GM20000 (cell line): ENCODE measurements at places on chromosomes 2 and 18.

DNA sequence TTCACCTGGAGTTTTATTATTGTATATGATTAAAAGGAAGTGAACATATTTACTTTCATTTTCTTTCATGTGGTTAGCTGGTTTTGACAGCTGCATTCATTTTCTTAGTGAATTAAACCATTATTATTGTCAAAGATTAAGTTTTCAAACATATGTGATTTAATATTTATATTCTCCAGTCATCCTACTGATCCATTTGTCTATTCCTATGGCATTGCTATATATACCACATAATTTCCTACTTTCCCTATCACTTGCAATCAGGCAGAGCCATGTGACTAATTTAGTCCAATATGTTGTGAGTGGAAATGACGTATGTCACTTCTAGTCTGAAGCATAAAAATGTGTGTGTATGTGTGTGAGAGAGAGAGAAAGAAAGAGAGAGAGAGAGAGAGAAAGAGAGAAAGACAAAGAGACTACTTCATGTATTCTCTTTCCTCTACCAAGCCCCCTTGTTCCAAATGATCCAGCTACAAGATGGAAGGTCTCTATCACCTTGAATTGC lies 12.0 kb upstream of the TACR1 start:
- DNase-seq: no peak

DNA sequence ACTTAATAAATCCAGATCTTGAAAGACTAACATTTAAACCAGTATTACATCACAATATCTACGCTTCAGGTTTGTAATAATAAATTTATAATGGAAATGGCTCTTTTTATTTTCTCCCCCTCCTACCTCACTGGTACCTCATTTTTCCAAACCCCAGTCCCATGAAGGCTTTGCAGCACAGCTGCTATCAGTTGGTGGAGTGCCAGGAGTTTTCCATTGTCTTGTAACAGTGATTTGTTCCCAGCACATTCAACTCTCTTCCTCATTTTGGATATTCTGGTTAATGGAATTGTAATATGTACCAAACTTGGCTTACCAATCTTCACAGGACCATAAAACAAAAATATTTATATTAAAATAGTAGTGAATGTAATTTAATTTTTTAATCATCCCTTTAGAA lies 91.2 kb downstream of the VRK2 start:
- no peak for DNase-seq

DNA sequence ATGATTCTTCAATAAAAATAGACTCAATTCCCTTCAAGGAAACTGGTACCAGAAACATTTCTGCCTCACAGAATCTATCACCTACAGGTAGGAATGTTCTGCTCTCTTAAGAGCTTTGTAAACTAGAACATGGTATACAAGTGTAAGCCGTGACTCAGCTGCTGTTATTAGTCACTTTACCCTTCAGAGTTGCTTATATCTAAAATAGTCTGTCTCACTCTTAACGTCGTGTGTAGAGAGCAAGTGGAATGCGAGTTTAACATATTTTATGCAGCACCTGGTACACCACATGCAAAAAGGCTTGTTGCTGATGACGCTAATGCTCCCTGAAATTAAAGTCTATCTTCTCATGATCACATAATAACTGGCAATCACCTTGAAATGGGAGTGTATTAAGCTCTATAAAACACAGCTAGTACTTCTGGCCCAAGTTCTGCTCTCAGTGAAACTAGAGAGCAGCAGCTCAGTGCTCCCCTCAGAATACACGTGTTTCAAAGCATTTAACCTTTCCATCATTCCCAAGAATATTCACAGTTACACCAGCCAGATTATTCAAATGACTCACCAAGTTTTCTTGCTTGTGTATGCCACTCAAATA lies 420.0 kb downstream of the ZEB2 start:
- no peak for DNase-seq

GRCh38 chr2:137987011-137987410 lies 22.7 kb downstream of the HNMT start:
- DNase-seq: no peak

DNA sequence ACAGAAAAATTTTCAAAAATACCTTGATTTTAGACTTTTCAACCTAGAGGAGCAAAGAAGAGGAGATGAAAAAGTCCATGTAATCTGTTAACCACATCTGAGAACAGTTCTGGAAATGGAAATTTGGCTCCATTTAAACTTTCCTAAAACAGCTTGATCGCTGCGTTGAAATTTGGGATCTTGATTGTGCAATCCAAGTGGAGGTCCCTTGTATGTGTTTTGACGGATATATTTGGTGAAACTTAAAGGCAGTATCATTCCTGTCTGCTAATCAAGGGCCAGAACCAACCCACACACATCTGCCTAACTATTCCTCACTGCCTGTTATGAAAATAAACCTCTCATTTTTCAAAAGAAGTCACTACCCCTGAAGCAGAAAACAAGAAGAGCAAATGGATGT lies 46.6 kb downstream of the SPATS2L start:
- no peak for DNase-seq

DNA sequence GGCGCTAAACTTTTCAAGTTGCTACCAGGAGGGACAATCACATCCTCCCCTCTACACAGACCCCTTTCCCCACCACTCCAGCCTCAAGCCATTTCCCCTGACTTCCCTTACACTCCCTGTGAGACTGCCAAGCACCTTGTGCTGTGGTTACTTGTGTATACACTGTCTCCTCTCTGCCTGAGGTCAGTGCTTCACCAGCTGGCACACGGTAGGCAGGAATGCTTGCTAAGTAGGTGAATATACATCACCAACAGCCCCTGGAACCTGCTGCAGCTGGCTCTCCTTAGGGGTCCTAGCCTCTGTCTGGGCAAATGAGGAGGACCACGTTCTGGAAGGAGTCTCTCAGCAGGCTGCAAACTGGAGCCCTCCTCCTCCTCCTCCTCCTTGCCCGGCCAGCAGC lies 38.3 kb upstream of the ACAA2 start:
- DNase-seq: no peak

GRCh38 chr2:36044411-36044810 lies 311.2 kb upstream of the CRIM1 start:
- no peak for DNase-seq
